ENCODE measurements at places on chromosomes 5 and 9.

DNA sequence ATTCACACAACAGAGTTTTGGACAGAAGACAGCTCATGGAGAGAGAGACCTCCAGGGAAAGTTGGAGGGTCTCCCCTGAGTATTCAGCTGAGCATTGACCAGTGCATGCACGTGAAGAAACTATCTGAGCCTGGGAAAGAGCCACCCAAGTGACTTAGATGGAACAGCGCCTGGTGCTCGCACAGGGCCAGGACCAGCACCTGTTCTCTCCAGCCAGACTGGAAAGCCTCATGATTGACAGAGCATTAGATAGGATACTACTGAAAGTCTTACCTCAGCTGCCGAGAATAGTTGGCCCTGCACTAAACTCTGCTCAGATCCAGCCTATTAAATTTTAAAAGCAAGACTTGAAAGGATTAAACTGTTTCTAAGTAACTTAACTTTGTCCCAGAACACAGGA is 28.3 kb upstream of the NEURL1B start:
- DNase-seq = no peak

- DNase-seq = no peak
These were observed 157.6 kb downstream of the DENND1A start for GRCh38 chr9:123772374-123772773.

GRCh38 chr5:10310066-10310779 is 2.5 kb upstream of the CMBL start:
- no peak for DNase-seq

GRCh38 chr5:78958672-78959445 is 26.3 kb downstream of the ARSB start:
- DNase-seq = no peak

DNA sequence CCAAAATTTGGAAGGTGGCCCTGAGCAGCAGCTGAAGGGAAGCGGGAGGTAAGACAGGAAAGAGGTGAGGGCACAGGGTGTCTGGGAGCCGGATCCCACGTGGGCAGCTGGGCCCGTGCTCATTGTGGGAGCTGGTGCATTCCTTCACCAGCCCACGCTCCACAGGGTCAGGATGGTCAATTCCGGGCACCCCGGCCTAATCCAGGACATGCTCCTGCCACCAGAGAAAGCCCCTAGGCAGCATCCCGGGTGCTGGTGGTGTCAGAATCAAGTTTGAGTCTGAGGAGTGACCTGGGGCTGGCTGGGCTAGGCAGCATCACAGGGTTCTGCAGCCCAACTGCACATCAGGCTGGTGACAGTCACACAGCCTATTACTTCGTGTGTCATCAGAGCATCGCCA is 7.1 kb upstream of the PDCD6 start:
- no peak for DNase-seq

GRCh38 chr5:96629774-96630173 is 32.4 kb upstream of the CAST start:
- DNase-seq = no peak

GRCh38 chr9:110334183-110334582 is 3.5 kb downstream of the TXNDC8 start:
- DNase-seq = no peak

DNA sequence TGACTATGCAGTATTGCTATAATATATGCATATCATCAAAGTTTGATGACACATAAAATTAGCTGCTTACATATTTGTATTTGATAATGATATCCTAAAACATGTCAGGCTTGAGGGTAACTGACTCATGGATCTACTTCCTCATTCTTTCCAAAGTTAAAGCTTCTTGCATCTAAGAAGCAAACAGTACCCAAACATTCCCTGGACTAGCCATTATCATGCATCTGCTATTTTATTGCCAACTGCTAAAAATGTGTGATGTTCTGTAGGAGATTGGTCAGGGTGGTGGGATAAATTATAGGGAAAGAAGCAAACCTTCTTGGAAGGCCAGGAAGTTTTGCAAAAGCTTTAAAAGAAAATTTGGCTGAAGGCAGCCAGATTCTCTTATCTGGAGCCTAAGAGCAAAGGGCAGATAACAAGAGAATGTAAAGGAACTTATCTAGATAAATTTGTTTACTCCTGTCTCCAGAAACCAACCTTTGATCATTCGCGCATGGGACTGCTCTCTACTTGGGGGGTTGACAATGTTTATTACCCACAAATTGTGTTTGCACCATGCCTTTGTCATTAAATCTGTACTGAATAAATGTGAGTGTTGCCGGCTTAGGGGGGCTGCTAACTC is 604.1 kb upstream of the TLE4 start:
- no peak for DNase-seq

DNA sequence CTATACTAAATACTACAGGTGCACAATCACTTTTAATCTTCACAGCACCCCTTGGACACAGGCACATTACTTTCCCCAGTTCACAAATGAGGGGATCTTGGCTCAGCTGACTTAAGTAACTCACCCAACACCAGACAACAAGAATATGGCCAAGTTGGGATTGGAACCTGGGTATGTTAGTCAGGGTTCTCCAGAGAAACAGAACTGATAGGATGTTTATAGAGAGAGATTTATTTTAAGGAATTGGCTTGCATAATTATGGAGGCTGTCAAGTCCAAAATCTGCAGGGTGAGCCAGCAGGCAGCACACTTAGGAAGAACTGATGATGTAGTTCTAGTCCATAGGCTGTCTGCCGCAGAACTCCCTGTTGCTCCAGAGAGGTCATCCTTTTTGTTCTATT is 312.9 kb downstream of the MAN2A1 start:
- DNase-seq = no peak

DNA sequence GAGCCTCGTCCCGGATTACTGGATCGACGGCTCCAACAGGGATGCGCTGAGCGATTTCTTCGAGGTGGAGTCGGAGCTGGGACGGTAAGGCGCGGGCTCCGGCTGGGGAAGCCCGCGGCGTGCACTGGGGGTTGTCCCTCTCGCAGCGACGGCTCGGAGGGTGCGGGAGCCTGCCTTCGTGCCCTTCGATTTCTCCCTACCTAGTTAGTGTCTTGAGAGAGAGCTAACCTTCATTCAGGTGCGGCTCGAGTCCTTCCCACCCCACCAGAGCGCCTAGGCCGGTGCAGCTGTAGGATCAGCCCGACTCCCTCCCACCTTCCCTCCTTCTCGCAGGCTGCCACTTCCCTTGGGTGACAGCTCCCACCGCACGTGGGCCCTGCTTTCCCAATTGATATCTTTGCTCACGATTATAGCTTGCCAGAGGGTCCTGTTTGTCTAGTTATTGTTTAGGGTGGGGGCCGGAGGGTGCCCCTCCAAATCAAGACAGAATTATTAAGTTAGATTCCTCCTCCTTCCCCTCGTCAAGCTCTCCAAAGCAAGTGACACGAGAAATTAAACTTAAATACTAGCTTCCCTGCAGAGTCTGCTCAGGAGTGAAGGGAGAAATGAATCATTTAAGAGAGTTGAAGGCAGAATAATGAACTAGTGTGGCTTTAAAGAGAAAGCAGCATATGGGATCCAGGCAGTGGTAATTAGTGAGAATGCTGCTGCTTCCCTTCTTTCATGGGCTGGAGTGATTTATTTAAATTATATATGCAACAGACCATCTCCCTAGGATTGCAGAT is 569 bp downstream of the CAMK4 start:
- DNase-seq = no peak

- DNase-seq = no peak
These were observed 24.2 kb upstream of the SHISAL2B start for GRCh38 chr5:64666078-64666477.

DNA sequence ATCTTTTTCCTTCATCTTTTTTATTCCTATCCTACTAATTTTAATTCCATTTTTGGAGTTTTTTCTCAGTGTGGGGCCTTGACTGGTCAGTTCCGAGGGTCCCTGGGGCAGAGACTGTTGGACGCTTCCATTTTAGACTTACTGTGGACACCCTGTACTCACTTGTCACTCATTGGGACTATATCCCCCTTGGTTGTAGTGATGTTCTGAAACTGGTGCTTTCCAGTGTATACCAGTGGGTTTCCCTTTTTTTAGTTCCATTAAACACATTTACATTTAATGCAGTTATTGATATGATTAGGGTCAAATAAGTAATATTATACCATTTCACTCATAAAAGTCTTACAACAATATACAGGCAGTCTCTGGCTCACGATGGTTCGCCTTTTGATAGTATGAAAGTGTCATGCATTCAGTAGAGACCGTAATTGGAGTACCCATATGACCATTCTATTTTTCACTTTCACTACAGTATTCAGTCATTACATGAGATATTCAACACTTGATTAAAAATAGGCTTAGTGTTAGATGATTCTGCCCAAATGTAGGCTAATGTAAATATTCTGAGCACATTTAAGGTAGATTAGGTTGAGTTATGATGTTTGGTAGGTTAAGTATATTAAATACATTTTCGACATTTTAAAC is 46.0 kb downstream of the CNOT6 start:
- no peak for DNase-seq

- no peak for DNase-seq
These were observed 140.5 kb downstream of the MUSK start for GRCh38 chr9:110809038-110809595.

GRCh38 chr9:119898316-119898715 is 529.1 kb upstream of the BRINP1 start:
- no peak for DNase-seq

DNA sequence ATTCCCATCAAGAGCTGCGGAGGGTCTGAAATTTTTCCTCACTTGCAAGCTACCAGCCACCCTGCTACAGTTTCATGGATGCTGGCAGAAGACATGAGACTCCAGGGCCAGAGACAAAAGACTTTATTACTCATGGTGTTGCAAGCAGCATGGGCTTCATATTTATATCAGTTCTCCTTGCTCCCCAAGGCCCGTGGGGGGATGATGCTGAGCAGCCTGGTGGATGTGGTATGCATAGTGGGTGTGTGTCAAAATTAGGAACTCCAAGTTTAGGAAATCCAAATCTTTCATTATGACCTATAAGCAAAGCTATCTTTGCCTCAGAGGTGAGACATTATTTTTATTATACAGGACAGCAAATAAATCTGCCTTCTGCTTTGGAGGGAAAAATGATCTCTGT is 105.7 kb upstream of the ALDH1B1 start:
- DNase-seq = no peak

- DNase-seq = no peak
These were observed 109.6 kb downstream of the BAAT start for GRCh38 chr9:101274971-101275768.

- no peak for DNase-seq
These were observed 1567.2 kb upstream of the WWC1 start for GRCh38 chr5:166724284-166724683.

GRCh38 chr5:482021-482420 is 39.0 kb downstream of the EXOC3 start:
- DNase-seq = no peak

- no peak for DNase-seq
These were observed 2.6 kb upstream of the SEMA6A start for GRCh38 chr5:116577064-116577788.

DNA sequence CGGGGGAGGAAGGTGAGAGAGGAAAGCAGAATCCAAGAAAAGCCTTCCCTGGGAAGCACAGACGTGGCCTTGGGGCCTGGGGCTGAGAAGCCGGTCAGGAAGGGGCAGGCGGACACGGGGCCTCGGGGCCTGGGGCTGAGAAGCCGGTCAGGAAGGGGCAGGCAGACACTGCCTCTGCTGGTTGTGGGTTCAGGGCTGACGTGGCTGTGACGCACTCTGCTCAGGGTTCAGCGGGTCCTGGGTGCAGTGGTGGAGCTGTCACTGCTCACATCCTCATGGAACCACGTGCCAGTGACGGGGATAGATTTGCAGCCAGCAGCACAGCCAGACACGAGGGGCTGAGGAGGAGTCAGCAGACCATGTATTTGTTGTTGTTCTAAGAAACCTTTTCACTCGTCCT is 12.8 kb downstream of the PAEP start:
- DNase-seq = no peak

DNA sequence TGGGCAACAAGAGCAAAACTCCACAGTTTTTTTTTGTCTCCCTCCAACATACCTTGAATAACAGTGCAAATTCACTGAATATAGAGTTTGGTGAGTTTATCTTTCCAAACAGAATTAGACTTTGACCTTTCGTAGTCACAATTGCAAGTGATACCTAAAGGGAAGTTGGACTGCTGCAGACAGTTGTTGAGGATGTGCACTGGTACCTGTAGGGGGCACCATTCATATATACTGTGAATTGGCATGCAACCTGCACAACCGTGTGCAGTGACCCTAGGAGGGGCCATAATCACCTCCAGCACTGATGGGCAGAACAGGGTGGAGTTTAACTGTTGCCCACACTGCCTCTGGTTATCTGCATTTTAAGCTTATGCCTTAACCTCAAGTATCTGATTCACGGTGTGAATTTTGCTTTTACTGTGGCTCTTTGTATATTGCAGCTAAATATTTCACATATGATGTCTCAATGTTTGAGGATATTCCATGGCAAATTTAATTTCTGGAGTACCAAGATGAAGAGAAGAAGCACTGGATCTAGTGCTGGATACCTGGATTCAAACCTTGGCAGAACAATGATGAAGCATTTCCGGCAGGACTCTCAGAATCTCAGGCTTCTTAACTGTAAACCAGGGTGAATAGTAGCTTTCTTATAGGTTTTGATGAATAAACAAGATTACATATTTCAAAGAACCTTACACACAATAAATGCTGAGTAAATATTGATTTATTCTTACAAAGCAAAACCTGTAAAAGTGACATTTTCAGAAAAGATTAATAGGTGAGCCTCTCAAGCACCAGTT is 144.3 kb downstream of the ACTBL2 start:
- DNase-seq = no peak

GRCh38 chr9:136995362-136995761 is 1.0 kb downstream of the CLIC3 start:
- DNase-seq = no peak

DNA sequence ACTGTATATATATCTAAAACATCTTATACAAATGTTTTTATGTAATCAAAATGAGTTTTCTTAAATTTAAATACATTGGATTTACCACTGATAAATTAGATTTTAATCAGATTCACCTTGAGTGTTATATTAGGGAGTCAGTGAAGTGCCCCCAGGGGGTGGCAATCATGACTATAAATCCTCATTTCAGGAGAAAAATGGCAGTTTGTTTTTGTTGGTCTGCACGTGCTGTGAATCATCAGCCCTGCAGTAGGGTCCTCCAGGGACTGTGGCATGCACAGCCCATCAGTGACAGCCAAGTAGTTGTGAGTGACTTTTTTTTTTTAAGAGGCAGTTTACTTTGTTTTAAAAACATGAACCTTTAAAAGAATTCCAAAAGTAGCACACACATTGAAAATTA is 65.2 kb downstream of the ZSWIM6 start:
- no peak for DNase-seq

- no peak for DNase-seq
These were observed 11.2 kb upstream of the PPIC start for GRCh38 chr5:123047706-123048105.

GRCh38 chr9:70256123-70256551 is 2.6 kb upstream of the SMC5 start:
- DNase-seq = no peak

DNA sequence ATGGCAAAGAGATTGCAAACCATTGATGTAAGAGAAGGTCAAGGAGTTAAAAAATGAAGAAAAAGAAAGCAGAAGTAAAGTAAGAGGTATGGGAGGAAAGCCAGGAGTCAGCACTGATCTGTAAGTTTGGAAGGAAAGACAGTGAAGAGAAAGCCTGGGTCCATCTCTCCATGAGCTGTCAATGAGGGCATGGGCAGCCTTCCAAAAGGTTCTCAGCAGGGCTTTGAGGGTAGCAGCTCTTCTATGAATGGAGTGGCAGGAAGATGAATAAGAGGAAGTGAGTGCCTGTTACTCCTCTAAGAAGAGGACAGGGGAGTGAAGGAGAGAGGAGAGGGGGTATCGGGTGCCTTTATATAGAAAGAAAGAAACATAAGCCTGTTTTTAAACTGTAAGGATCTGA is 97.1 kb downstream of the ADCY2 start:
- DNase-seq = no peak

- DNase-seq = no peak
These were observed 60.3 kb upstream of the SLC27A6 start for GRCh38 chr5:128904805-128905567.

GRCh38 chr9:14812806-14813205 is 90.3 kb upstream of the CER1 start:
- DNase-seq = no peak

Measured in CD14-positive monocyte (primary cell).